ENCODE measurements at places on chromosomes 6 and 20. TPM values are rescaled to one million over a fixed set of nuclear protein-coding genes. Genes with fewer than 3 reads are reported as not detected.
A peak's percentile ranks its signal among the peaks of the same experiment; 100 is the strongest.

DNA sequence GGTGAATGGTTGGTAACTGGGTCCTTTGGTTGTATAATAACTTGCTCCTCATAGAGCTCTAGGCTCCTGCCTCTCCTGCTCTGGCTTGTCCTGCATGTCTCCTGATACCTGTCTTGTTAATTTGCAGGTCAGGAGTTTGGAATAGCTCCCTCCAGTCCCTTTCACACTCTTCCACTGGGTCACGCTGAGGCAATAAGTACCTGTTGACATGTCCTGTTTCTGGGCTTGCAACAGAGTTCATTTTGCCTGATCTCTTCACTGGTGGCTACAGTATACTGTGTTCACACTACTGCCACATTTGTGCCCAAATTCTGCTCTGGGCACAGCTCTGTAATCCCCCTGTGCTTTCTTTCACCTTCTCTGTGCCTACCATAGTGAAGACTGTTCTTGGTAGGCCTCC is 25.4 kb upstream of the C20orf144 start:
- no peak for DNase-seq

DNA sequence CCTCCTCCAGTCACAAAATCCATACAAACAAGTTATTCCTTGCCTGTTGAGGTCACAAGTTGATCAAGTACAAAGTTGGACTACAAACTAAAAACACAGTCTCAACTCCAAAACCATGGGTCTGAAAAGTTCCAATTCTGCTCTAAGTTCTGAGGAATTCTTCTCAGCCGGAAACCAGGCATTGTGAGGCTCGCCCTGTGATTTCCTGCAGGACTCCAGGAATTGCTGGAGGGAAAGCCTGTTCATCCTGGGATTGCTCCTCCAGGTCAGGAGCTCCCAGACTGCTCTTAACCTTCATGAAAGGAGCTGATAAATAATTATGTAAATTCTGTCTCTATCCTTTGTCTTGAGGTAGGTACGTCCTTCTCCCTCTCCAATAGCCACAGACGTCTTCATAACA is 8.5 kb downstream of the TRAM2 start:
- DNase-seq = peak; percentile 94

- DNase-seq = no peak
Measured at GRCh38 chr6:163419413-163420288, 5.1 kb downstream of the QKI start.

- DNase-seq = no peak
Measured at GRCh38 chr6:144350528-144350880, 65.4 kb downstream of the UTRN start.

GRCh38 chr6:154933181-154933827 is 61.8 kb upstream of the TIAM2 start:
- DNase-seq = no peak

GRCh38 chr6:35774116-35774794 is 2.1 kb upstream of the CLPSL2 start:
- DNase-seq = no peak

GRCh38 chr20:48901326-48901725 is 20.2 kb upstream of the ARFGEF2 start:
- DNase-seq = no peak

- DNase-seq = no peak
Measured at GRCh38 chr6:164925681-164926530, 383.5 kb downstream of the C6orf118 start.

- DNase-seq = peak; percentile 78
Measured at GRCh38 chr6:85404564-85405174, 45.2 kb upstream of the NT5E start.

- DNase-seq = no peak
Measured at GRCh38 chr20:37535443-37536132, 7.9 kb upstream of the BLCAP start.

- DNase-seq = no peak
Measured at GRCh38 chr6:42745083-42745639, 742 bp downstream of the TBCC start.

DNA sequence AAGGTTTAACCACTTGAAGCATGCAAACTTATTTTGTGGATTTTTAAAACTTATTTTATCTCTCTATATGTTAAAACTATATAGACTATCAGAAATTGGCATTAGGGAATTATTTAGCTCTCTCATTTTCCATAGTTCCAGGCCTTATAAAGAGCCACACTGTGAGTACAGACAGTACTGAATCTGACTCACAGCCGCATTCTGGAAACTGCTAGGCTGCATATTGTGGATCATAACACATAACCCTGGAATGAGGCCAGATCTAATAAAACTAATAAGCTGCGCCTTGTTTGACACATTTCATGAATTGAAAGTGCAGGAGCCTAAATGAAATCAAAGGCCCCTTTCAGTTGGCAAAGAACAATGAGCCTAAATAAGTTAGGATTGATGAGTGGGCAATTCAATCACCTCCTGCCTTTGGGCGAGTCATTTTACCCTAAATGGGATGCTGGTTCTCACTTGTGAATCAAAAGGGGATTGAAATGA is 308.4 kb downstream of the PACRG start:
- no peak for DNase-seq

- no peak for DNase-seq
Measured at GRCh38 chr6:163438940-163439335, 24.4 kb downstream of the QKI start.

DNA sequence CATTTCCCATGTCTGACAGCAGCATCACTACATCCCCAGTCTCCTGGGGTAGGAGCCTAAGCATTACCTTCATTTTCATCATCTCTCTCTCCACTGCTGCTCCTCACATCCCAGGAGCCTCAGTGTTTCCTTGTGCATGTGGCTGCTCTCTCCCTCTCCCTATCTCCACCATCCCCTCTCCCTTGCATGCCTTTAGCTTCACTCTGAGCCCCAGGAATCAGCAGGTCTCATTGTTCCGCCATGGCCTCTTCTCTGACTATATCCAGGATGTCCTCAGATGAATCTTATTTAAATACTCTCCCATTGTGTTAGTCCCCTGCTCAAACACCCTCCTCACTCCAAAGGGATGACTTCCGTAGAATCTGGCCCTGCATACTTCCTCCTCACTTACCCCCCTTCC is 79.4 kb downstream of the FAXC start:
- no peak for DNase-seq

DNA sequence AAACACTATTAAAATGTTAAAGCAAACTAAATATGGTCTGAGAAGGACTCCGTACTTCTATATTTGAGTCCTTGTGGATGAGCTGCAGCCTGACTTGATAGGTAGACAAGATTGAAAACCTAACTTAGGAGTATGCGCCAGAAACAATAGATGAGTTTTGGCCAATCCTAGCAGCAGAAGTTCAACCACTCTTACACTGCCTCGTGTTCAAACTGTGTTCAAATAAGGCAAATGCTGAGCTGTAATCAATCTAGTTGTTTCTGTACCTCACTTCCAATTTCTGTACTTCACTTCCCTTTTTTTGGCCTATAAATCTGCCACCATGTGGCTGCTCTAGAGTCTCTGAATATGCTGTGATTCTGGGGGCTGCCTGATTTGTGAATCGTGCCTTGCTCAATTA is 13.2 kb upstream of the SERINC1 start:
- no peak for DNase-seq

DNA sequence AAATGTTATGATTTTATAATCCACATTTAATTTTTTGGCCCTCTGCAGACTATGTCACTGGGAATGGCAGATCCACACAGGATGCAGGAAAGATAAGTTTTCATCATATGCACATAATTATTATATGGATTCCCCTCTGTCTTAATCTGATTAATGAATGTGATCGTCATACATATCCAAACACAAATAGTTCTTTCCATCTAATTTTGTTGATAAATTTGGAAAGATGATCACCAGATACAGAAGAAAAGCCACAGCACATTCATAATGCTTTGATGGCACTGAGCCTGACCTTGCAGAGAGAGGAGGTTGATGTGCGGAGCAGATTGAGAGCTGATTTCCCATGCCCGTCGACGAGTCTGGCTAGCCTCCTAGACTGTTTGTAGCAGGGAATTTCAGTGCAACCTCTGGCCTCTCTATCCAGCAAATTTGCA is 471.5 kb downstream of the EPM2A start:
- no peak for DNase-seq

DNA sequence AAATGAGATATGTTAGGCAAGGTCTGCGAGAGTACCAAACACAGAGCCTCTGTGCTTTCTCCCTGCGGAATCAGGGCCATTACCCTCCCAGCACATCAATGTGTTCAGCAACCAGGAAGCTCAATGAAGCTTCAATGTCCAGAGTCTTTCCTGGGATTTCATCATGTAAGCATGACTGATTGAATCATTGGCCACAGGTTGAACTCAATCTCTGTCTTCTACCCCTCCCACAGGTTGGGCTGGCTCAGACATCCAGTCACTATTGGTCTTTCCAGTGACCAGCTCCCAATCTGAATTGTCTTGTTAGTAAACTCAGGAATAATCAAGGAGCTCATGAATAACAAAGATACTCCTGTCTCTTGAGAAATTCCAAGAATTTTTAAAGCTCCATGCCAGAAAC is 2.7 kb upstream of the DTD1 start:
- no peak for DNase-seq

Gene SYCP2L
- total RNA-seq = not detected

Gene SAMD5
- 2.6 TPM for total RNA-seq

Gene SSTR4
- total RNA-seq = not detected

Gene SEC23B
- total RNA-seq = 64.4 TPM

Gene POM121L2
- not detected for total RNA-seq

Gene SDCBP2
- total RNA-seq = 7.0 TPM

Gene EYS
- total RNA-seq = not detected

Gene RALGAPA2
- 21.8 TPM for total RNA-seq

Gene TP53TG5
- not detected for total RNA-seq

Gene ANKRD66
- not detected for total RNA-seq

Gene PDCD2
- 95.3 TPM for total RNA-seq

Gene RIMS1
- 0.67 TPM for total RNA-seq
